Stimulated activated CD4-positive, alpha-beta T cell treated with anti-CD3 and anti-CD28 coated beads, Interleukin-4, amount 100 ng/mL, for 1 hour (primary cell): ENCODE measurements at places on chromosomes 7 and 10.

DNA sequence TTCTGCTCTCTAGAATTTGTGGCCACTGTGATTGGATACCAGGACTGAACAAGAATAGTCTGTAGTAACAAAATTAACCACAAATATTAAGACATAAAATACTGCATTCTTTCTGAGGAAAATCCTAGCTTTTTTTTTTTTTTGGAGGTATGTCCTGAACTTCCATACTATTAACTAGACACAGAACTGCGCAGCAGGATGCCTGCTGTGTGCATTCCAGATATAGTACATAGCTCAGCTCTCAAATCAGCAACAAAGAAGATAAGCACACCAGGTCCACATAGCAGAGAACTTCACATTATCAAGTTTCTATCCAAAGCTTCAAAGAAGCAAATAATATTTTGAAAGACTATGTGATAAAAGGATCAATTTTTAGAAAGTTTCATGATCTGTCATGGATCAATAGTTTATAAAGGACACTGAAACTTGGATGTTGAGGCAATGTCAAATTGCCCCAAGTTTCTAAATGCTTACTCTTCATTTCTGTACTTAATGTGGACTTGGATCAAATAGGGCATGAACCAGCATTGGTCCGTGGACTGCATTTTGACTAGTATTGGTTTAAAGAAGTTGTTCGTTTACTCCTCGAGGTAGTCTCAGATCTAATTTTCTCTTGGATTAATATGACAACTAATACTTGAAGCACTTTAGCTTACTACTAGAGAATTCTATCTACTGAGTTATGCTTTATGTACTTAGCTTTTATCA lies 15.4 kb downstream of the NAMPT start:
- DNase-seq, result no peak

DNA sequence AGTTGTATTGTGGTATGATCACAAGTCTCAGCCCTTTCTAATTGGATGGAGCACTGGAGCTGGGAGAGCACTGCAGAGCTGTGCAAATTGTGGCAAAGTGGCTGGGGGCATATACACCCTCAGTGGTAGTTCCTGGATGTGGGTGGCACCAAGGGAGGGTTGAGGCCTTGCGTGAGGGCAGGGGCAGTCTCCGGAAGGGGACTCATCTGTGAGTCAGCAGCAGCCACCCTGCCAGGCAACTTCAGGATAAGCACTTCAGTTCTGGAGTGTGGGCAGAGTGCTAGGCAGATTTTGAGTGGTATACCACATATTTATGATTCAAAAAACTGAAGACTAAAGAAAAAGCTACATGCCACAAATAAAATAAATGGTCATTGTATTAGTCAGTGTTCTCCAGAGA lies 210.5 kb downstream of the ETV1 start:
- DNase-seq, result no peak

DNA sequence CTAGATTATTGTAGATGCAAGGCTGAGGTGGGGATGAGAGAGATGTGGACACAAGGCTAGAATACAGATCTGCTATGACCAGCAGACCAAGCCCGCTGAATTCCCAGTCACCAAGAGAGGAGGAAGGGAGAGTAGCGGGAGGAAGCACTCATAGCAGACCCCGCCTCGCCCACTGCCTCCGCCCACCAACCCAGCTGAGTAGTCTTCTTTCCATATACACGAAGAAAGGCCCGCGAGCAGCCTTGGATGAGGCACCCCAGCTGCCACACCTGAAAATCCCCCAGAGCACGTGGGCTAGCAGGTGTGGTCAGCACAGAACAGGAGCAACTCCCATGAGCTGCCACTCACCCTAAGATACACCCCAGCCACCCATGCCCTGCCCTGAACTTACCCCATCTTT lies 7.9 kb upstream of the H2BK1 start:
- DNase-seq, result no peak

DNA sequence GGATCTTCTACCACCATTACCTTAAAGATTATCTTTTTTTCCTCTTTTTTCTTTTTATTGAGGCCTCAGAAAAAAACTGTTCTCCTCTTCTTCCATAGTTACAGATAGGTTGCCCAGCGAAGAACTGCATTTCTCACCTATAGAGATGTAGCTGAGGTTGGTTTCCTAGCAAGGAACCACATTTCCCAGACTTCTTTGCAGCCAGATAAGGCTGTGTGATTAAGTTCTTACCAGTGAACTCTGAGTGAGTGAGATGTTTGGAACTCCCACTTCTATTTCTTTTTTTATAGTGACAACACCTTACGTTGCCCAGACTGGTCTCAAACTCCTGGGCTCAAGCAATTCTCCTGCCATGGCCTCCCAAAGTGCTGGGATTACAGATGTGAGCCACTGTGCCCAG lies 5.9 kb upstream of the MCMBP start:
- DNase-seq, result no peak

- no peak for DNase-seq
Observed at GRCh38 chr7:78090616-78091015, 292.0 kb downstream of the PHTF2 start.

GRCh38 chr10:125084191-125084613 lies 76.2 kb downstream of the CTBP2 start:
- no peak for DNase-seq

- no peak for DNase-seq
Observed at GRCh38 chr7:136294977-136295376, 317.8 kb upstream of the MTPN start.
